ENCODE measurements at places on chromosomes 7 and 10.

DNA sequence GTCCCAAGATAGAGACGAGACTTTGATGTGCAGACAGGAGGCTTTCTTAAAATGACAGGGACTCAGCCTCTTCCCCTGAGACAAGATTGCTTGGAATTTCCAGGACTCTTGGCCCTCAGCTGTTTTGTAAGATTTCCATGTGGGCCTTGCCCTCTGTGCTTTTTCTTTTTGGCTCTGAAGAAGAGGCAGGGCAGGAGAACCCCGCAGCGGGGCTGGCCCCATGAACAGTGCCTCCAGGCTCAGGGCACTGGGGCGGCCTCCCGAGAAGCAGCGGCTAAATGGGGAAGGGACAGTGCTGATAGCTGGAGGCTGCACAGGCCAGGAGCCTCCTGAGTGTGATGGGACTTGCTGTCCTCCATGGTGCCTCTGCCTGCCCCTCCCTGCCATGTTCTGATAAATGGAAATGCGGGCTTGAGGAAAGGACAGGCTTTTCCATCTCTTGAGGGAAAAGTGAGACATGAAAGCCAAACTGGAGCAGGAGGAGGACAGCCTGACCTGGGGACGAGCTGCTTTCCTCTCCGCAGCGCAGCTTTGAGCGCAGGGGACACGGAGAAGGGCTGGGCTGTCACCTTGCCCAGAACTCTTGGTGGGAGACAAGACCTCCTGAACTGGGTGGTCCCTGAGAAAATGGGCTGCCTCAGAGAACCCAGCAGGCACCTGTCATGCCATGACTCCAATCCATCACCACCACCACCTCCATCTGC lies 12.1 kb downstream of the SAP25 start:
- DNase-seq = no peak

- DNase-seq = no peak
Observed at GRCh38 chr10:5447056-5447455, 34.7 kb downstream of the NET1 start.

GRCh38 chr10:110176141-110177030 lies 31.0 kb upstream of the MXI1 start:
- no peak for DNase-seq

- DNase-seq = no peak
Observed at GRCh38 chr7:102864958-102865357, 47.8 kb upstream of the LRRC17 start.

- DNase-seq = no peak
Observed at GRCh38 chr7:127419196-127419595, 26.7 kb upstream of the ZNF800 start.

DNA sequence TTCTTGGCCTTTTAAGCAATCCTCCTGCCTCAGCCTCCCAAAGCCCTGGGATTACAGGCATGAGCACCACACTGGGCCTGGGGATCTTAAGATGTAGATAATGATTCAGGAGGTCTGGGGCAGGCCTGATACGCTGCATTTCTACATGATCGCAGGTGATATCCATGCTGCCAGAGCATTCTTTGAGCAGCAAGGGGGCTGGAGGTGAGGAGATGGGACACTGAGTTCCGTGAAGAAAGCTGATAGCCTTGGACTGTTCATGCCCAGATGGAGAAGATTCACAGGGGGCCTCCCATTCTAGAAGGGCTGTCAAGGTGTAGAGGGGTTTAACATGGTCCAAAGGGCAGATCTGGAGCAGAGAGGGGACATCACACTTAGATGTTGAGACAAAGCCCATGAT lies 480.3 kb downstream of the RPS24 start:
- DNase-seq = no peak

DNA sequence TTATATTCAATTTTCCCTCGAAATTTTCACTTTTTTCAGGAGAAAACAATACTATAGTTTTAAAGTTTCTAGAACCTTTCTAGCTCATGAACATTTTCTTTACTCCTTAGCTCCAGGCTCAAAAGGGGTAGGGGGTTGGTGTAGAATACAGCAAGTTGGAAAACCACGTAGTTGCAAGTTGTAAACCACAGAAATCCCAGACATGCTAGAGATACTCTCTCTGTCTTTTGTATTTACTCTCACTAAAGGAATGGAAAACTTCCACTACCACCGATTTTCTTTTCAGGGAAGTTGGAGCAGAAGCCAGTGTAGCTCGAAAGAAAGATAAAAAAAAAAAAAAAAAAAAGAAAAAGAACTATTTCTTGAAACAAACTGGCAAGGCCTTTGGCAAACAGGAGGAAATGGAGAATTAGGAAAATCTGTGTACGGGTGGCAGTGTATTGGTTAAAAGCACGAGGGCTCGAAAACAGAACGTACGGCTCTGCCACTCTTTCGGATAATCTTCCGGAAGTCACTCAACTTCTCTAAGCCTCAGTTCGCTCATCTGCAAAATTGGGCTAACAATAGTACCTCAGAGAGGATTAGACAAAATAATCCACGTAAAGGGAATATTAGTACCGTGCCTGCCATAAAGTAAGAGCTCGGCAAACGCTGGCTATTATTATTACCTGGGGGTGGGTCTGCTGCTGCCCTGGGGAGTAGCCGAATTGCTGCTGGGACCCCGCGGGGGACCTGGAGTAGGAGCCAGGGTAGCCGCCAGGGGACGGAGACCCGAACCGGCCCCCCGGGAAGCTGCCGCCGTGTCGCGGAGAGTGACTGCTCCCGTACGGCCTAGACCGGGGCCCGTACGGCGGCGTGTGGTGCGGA lies 628 bp downstream of the MPLKIP start:
- no peak for DNase-seq

GRCh38 chr7:99374111-99375064 lies at the start of gene ARPC1B:
ARPC1B (plus strand) TSS chr7:99374730; CDS start chr7:99385715, 10,985 bp downstream.
- peak; percentile 85 for DNase-seq

Measured in activated T-cell treated with anti-CD3 and anti-CD28 coated beads, Interleukin-2, amount 50 U/mL, for 1 hour (primary cell).